Stimulated activated CD4-positive, alpha-beta T cell treated with anti-CD3 and anti-CD28 coated beads, Interleukin-15, amount 100 ng/mL, for 48 hours (primary cell): ENCODE measurements at places on chromosomes 11 and 22.
A peak's percentile ranks its signal among the peaks of the same experiment; 100 is the strongest.

DNA sequence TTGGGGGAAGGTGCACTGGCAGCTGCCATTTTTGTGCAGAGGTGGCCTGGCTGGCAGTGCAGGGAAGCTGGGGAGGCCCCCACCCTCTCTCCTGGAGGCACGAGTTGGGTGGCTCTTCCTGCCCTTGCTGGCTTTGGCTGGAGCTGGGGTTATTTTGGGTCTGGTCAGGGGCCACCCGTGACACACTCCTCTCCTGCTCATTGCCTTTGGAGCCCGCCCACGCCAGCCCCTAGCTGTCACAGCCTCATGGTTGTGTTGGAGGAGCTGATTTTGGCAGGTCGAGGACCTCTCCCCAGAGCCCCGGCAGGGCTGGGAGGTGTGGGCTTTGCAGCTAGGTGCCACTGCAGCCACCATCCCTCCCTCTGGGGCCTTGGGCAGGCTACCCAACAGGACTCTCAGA is 21.5 kb downstream of the FBLN1 start:
- DNase-seq: no peak

- DNase-seq: no peak
These were observed 66.6 kb downstream of the ATXN10 start for GRCh38 chr22:45738206-45738605.

DNA sequence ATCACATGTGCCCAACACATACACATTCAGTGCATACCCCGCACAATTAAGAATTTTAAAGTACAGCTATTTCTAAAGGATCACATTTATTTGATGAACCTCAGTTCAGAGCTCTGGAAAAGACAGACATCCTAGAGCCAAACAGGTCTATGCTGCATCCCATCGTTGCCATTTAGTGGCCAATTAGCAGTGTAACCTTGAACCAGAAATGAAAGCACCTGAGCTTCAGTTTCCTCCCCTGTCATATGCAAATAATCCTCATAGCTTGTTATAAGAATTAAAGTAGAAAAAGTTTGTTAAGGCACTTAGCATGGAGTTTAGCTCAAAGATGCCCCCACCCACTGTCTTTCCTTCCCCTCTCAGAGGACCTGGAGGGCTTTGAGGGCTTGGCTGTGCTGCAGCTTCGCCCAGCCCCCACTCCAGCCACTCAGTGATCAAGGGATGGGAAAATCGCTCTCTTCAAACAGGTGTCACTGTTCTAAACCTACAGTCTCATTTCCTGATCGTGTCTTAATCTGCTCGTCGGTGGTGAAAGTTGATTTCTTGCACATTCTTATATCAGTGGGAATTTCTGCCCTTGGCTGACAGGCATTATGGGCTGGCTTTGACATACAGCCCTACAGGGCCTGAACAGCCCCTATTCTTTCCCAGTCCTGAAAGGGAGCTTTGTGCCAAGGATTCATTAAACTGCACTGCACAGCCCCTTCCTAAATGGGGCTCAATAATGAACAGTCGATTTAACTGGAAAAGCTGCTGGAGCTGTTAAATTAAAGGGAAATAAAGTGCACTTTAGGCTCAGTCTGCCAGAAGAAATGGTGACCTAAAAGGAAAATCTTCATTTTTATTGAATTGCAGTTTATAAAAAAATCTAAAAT is 23.3 kb upstream of the FAM181B start:
- DNase-seq: no peak

GRCh38 chr11:21059879-21060278 is 390.5 kb downstream of the NELL1 start:
- no peak for DNase-seq

GRCh38 chr22:46500201-46500600 is 37.2 kb downstream of the CELSR1 start:
- no peak for DNase-seq

GRCh38 chr11:114738954-114739353 is 60.6 kb downstream of the NXPE2 start:
- peak; percentile 12 for DNase-seq

DNA sequence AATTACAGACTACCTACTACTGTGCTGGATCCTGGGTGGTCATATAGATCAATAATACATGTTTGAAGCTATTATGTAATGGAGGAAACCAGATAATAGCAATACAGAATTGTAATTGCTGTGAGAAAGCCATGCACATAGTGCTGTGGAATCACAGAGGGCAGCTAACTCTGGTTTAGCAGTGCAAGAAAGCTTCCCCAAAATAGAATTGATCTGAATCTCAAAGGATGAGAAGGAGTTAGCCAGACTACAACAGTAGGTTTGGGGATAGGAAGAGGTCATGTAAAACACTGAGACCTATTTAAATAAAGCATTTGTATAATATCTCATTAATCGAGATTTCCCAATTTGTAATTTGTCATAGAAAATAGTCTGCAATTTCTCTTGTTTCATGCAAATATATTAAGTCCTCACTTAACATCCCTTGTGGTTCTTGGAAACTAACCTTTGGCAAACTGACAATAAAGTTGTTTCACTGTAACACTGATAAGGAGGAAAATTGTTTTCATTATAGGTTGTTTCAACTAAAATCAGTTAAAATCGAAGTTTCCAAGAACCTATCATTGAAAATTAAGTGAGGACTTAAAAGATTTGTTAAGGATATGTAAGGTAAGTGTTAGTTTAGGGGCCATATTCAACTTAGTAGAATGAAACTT is 7.6 kb downstream of the C11orf58 start:
- no peak for DNase-seq

GRCh38 chr11:86061483-86062205 is 7.2 kb downstream of the PICALM start:
- no peak for DNase-seq

GRCh38 chr22:18095101-18095805 is 15.4 kb upstream of the TUBA8 start:
- no peak for DNase-seq
